Dermis microvascular lymphatic vessel endothelial cell (primary cell): ENCODE measurements at places on chromosomes 1 and 21. TPM values are rescaled to one million over a fixed set of nuclear protein-coding genes. Genes with fewer than 3 reads are reported as not detected.

Gene MROH9
- not detected in 2 replicates for total RNA-seq

Gene ANKRD45
- total RNA-seq = 0.13 TPM in 1 of 2 replicates, not detected in the other

Gene ANGPTL3
- total RNA-seq = not detected in 2 replicates

Gene RAB7B
- under 0.01 TPM in 1 of 2 replicates, not detected in the other for total RNA-seq

Gene ARHGEF16
- total RNA-seq = 0.39 and 0.76 TPM in 2 replicates

Gene FCN3
- total RNA-seq = not detected in 2 replicates

Gene HMCN1
- 4.0 and 21.5 TPM in 2 replicates for total RNA-seq

Gene KRTAP19-3
- not detected in 2 replicates for total RNA-seq

Gene AMPD1
- total RNA-seq = not detected in 2 replicates

Gene TDRD5
- 0.13 and 0.51 TPM in 2 replicates for total RNA-seq

Gene KLHDC9
- total RNA-seq = 0.76 and 1.7 TPM in 2 replicates

Gene TFF3
- total RNA-seq = 204 and 290 TPM in 2 replicates

Gene CD1B
- not detected in 2 replicates for total RNA-seq

Gene NECTIN4
- total RNA-seq = under 0.01 and 0.26 TPM in 2 replicates
